ENCODE measurements at places on chromosomes 1 and 21.

DNA sequence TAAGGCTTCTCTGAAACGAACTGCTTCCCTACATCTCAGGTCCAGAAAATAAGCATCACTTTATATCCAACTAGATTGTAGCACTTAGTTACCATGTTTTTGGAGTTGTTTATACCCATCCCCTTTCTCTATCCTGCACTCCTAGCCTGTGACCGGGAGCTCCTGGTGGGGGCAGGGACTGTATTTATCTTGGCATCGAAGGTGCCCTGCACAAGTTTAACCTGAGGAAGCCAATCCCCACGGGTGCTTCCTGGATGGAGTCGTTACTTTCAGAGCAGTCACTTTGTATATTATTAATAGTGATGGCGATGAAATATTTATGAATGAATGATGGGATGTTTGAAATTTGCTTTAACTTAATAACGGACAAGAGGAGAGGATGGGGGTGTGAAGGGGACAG is 73.9 kb downstream of the KLHDC7A start:
- DNase-seq: no peak

GRCh38 chr1:15788624-15789301 is 18.7 kb downstream of the UQCRHL start:
- peak; percentile 50 for DNase-seq

- peak; percentile 75 for DNase-seq
These were observed 213.8 kb upstream of the TMEM51 start for GRCh38 chr1:14939527-14940284.

- DNase-seq: no peak
These were observed 76.3 kb downstream of the EPHB2 start for GRCh38 chr1:22786719-22787489.

DNA sequence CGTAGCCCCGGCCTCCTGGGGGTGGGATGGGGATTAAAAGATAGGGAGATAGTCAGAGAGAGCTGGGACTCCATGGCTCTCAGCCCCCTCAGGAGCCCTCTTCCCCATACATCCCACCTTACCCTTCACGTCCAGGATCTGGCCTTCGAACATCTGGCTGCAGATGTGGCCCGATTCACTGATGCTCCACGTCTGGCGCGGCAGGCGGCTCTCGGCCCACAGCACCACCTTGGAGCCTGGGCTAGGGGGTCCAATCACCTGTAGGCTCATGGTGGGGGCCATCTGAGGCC is 4.2 kb downstream of the CD52 start:
- DNase-seq: no peak

DNA sequence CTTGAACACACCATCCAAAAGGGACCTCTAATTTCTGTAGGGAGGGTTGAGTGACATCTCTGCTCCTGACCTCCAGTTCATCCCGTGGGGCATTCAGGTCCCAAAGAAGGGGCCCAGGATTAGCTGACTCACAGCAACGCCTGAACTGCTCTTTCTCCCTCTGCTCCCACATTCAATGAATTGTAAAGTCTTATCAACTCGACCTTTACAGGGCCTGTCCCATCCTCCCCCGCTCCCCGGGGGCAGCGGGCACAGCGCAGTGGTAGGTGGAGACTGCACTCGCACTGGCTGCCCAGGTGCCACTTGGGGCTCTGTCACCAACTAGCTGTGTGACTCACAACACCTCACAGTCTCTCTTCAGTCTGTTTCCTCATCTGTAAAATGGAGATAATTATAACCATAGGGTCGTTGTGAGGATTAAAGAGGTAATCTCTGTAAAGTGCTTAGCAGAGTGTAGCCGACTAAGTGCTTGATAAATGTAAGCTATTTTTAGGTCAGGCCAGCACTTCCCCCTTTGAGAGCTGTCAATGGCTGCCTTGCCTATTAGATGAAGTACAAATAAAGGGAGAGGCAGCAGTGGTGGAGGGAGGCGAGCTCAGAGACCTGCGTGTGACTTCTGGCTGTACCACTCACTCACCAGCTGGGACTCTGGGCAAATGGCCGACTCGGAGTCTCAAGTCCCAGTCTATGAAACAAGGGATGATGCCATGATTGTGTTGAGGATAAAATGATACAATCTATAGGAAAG is 637 bp upstream of the MYBPHL start:
- DNase-seq: no peak

DNA sequence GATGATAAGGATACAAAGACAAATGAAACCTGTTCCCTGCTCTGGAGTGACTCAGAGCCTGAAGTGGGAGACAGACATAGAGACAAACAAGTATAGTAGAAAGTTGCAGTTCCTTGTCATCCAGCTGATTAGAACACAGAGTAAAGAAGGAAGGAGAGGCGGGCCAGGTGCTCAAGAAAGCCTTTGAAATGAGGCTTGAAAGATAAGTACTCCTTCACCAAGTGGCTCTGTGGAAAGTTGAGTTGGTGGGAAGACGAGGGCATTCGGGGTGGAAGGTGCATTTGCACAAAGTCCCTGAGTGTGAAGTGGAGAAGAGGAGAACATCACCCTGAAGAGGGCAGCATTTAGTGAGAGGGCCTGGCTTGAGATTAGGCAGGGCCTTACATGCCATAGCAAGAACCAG is 17.0 kb downstream of the MARK1 start:
- no peak for DNase-seq
